Stimulated activated CD4-positive, alpha-beta T cell treated with anti-CD3 and anti-CD28 coated beads, Interleukin-15, amount 100 ng/mL, for 1 hour (primary cell): ENCODE measurements at places on chromosomes 3 and 15.

GRCh38 chr3:111165411-111165810 is 93.8 kb downstream of the NECTIN3 start:
- no peak for DNase-seq

GRCh38 chr3:80408030-80408721 is 640.4 kb upstream of the ROBO1 start:
- DNase-seq: no peak

GRCh38 chr3:72768936-72769335 is 79.3 kb downstream of the SHQ1 start:
- DNase-seq: no peak

DNA sequence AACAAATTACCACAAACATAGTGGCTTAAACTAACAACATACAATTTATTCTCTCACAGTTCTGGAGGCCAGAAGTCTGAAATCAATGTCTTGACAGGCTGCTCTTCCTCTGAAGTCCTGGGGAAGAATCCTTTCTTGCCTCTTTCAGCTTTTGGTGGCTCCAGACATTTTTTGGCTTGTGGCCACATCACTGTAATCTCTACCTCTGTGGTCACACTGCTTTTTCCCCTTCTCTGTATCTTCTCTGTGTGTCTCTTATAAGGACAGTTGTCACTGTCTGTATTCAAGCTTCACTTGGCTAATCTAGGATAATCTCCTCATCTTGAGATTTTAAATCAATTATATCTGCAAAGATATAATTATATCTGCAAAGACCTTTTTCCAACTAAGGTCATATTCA is 80.3 kb upstream of the ABHD2 start:
- no peak for DNase-seq

DNA sequence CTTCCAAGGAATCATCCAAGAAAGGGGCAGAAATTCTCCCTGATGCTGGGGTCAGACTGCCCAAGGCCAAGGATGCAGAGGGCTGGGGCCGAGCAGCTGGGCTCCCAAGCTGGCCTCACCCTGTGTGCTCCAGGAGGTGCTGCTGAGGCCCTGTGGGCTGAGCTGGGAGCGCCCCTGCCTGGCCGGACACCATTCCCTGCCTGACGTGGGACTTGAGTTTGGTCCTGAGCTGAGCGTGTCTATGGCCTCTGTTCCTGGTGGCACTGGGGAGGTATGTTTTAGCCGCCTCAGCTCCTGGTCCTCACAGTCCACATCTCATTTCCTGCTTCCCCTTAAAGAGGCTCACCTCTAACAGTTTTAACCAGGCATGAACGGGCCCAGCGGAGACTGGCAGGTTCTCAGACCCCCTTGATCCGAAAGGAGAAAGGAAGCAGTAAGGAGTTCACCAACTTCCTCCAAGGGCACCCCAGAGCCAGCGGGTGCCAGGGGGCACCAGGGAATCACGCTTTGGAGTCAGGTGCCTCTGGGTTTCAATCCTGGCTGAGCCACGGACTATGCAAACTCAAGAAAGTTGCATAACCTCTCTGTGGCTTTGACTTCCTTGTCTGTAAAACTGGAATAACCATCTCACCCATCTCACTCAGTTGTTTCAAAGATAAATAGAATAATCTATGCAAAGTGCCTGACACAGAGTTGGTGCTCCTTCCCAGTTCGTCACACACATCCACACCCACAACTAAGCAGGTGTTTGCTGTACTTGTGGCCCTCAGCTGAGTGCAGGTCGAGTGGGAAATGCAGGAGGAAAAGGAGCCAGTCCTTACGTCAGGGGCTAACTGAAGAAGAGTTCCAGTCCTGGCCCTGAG is 48.6 kb downstream of the SLC12A8 start:
- DNase-seq: no peak

- no peak for DNase-seq
Measured at GRCh38 chr3:194481525-194482195, 5.1 kb downstream of the ATP13A3 start.

- no peak for DNase-seq
Measured at GRCh38 chr3:84108442-84108971, 850.3 kb upstream of the CADM2 start.

DNA sequence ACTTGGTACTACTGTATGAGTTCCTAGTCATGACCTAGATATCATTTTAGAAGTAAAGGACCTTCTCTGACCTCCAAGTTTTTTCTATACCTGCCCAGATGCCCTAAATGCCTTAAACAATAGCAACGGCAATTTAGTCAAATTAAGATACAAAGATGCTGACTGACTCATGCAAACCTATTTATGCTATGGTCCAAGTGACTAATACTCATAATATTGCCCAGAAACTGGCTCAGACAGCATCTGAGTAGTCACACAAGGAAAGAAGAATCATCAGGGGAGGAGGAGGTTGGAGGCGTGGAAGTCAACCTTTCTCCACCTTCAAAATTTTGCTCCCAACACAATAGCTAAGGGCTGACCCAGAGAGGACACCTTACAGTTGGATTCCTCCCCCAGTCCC is 6.8 kb downstream of the FYCO1 start:
- DNase-seq: no peak

DNA sequence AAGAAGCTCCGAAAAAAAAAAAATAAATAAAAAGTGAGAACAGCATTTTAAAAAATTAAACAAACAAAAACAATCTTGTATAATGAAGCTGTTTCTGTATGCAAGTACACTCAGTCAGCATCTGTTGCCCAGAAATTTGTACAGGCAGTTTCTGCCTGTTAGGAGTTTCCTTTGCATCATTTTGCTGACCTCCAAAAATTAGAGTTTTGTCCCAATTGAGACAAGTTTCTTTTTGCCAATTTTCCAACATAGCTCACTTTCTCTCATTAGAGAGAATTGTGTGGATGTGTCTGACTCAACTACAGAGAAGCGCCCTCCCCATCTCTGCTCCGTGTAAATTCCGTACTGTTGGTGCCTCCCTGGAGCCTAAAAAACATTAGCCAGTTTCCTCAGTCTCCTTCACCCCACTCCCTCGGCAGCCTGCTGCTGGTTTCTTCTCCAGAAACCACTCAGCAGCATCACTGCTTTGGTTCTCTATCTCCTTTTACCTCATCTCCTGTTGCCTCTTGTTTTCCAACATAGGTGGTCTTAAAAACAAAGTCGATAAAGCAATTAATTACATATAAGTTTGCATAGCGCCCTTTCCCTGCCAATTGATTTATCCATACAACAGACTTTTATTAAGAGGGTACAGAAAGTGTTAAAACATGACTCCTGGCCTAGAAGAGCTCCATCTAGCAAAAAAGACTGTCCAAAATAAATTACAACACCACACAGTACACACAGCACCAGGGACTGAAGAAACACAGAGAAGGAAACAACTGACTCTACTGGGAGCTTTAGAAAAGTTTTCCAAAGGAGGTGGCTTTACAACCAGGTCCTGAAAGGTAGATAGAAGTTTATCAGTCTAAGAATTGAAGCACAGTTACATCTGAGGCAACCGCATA is 286.7 kb downstream of the SHOX2 start:
- DNase-seq: no peak

GRCh38 chr15:70238917-70239316 is 141.2 kb upstream of the TLE3 start:
- DNase-seq: no peak

DNA sequence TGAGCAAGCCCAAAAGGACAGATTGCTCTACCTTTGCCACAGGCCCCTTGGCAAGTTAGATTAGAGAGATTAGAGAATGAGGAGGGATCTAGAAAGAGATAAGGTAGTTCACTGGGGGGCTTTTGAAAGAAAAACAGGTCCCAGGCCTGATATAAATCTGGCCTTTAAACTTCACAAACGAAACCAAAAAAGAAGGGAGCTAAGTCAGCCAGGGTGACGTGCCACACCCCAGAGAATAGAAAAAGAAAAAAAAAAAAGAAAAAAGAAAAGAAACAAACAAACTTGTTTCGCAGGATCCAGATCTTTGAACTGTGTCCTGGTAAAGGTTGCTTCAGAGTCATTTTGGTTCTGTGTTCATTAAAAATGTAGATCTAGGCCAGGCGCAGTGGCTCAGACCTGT is 3.6 kb downstream of the KAT2B start:
- DNase-seq: no peak

- DNase-seq: no peak
Measured at GRCh38 chr3:195081242-195081963, 189.6 kb downstream of the XXYLT1 start.
